Cardiac atrium fibroblast (primary cell): ENCODE measurements at places on chromosomes 3 and 15. TPM values are rescaled to one million over a fixed set of nuclear protein-coding genes. Genes with fewer than 3 reads are reported as not detected.

PRRT3 gene
- total RNA-seq: 2.8 and 3.8 TPM in 2 replicates

ZNF80 gene
- total RNA-seq: not detected in 2 replicates

APBA2 gene
- total RNA-seq: 11.0 and 14.1 TPM in 2 replicates

DUSP7 gene
- total RNA-seq: 12.2 and 17.1 TPM in 2 replicates

CD86 gene
- not detected in 2 replicates for total RNA-seq

RNU5B-1 gene
- total RNA-seq: not detected in 2 replicates

GMNC gene
- total RNA-seq: 0.18 and 0.32 TPM in 2 replicates

SKOR1 gene
- not detected in 2 replicates for total RNA-seq

BNIP2 gene
- total RNA-seq: 68.8 and 90.1 TPM in 2 replicates

XIRP1 gene
- not detected in 2 replicates for total RNA-seq

TM4SF4 gene
- total RNA-seq: not detected in 2 replicates

LTK gene
- 0.32 TPM in 1 of 2 replicates, not detected in the other for total RNA-seq

NAALADL2 gene
- total RNA-seq: 3.8 and 4.2 TPM in 2 replicates

HEMK1 gene
- 6.8 and 19.5 TPM in 2 replicates for total RNA-seq

POTEB2 gene
- not detected in 2 replicates for total RNA-seq

RBP2 gene
- total RNA-seq: not detected in 2 replicates

CKMT1A gene
- not detected in 2 replicates for total RNA-seq

THBS1 gene
- total RNA-seq: 2,581 and 3,340 TPM in 2 replicates

NR1D2 gene
- total RNA-seq: 6.7 and 7.5 TPM in 2 replicates

TUSC7 gene
- not detected in 2 replicates for total RNA-seq

MUC4 gene
- not detected in 2 replicates for total RNA-seq

ILDR1 gene
- total RNA-seq: not detected in 2 replicates
